Suppressor macrophage treated with lipopolysaccharide for 1 hour (primary cell): ENCODE measurements at places on chromosomes 3 and 15.

DNA sequence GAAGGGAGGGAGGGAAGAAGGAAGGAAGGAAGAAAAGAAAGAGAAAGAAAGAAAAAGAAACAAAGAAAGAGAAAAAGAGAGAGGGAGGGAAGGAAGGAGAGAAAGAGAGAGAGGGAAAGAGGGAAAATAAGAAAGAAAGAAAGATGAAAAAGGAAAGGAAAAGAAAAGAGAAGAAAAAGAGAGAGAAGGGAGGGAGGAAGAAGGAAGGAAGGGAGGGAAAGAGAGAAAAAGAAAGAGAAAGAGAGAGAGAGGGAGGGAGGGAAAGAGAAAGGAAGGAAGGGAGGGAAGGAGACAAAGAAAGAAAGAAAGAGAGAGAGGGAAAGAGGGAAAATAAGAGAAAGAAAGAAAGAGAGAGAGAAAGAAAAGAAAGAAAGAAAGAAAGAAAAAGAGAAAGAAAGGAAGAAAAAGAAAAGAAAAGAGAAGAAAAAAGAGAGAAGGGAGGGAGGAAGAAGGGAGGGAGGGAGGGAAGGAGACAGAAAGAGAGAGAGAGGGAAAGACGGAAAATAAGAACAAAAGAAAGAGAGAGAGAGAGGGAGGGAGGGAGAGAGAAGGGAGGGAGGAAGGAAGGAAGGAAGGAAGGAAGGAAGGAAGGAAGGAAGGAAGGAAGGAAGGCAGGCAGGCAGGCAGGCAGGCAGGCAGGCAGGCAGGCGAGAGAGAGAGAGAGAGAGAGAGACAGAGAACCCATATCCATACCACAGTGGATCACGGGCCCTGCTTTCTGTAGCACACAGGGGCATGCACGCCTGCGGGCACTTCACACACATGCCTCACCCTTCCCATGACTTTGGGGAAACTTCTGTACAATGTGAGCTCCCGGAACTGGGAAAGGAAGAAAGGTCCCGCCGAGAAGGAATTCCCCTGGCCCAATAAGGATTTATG, 52.5 kb downstream of the ADCY5 start:
- DNase-seq = no peak

DNA sequence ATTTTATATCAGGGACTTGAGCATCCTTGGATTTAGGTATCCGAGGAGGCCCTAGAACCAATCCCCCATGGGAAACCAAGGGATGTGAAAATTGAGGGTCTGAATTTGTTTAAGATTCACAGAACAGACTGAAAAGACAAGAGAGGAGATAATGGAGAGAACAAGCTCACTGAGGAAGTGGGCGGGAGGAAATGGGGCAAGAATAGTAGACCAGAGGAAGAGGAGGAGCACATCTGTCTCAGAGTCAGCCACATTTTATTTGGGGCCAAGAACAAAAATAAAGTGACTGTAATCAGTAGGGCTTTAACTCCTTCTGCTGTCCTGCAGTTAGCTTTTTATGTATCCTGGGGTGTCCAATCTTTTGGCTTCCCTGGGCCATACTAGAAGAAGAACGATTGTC, 63.8 kb downstream of the BLM start:
- peak; percentile 39 for DNase-seq

- DNase-seq = peak; percentile 29
Measured at GRCh38 chr15:40807888-40808461, 702 bp upstream of the DNAJC17 start.

DNA sequence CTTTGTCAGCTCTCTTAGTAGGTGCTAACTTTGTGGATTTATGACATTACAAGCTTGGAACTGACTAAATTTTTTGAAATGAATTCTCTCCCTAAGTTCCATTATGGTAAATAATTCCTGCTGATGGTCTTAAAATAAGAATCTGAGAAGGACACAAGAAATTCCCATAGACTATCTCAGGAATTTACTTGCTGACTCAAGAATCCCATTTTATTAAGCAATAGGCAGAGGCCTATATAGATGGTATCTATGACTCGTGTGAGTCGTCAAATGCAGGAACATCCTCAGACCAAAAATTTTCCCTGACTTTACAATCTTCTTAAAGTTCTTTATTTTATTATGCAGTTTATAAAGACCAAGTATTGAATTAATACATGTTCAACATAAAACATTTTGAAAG, 30.7 kb upstream of the CBLB start:
- DNase-seq = peak; percentile 44

GRCh38 chr3:15795651-15796308, 2.0 kb downstream of the ANKRD28 start:
- DNase-seq = peak; percentile 89

GRCh38 chr3:101256511-101256910, 63.9 kb downstream of the IMPG2 start:
- peak; percentile 22 for DNase-seq
